ENCODE measurements at places on chromosomes 7 and 10. TPM values are rescaled to one million over a fixed set of nuclear protein-coding genes. Genes with fewer than 3 reads are reported as not detected.

DNA sequence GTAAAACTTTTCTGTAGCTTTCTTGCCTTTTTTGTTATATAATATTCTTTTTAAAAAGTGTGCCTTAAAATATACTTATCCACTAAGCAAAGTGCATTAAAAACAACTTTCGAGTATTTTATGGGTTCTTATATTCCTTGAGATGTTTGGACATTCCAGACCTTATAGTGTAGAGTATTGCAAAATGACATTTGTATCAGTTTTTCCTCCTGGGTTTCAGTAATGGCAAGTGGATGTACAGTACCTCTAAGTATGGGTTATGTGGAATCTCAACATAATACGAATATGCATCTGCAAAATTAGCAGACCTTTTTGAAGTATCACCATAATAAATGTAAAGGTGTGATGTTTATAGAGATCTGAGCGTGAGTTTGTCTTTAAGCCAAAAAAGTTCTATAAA is 2.7 kb downstream of the CDK13 start:
- DNase-seq = no peak

The ADRB1 gene
- 1.0 TPM for total RNA-seq

DNA sequence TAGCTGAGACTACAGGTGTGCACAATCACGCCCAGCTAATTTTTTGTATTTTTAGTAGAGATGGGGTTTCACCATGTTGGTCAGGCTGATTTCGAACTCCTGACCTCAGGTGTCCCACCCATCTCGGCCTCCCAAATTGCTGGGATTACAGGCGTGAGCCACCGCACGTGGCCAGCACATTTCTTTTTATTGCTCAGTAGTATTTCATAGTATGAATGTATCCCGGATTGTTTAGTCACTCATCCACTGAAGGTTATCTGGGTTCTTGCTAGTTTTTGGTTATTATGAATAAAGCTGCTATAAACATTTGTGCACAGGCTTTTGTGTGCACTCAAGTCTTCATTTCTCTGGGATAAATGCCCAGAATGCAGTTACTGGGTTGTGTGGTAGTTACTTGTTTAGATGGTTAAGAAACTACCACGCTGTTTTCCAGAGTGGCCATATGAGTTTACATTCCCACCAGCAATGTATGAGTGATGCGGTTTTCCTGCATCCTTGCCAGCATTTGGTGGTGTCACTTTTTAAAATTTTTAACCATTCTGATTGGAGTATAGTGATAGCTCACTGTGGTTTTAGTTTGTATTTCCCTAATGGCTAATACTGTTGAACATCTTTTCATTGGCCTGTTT is 275.8 kb upstream of the LYZL1 start:
- no peak for DNase-seq

The C10orf120 gene
- total RNA-seq = not detected

GRCh38 chr7:2808891-2809665 is 35.0 kb downstream of the GNA12 start:
- DNase-seq = no peak

The CYP3A7 gene
- total RNA-seq = not detected

DNA sequence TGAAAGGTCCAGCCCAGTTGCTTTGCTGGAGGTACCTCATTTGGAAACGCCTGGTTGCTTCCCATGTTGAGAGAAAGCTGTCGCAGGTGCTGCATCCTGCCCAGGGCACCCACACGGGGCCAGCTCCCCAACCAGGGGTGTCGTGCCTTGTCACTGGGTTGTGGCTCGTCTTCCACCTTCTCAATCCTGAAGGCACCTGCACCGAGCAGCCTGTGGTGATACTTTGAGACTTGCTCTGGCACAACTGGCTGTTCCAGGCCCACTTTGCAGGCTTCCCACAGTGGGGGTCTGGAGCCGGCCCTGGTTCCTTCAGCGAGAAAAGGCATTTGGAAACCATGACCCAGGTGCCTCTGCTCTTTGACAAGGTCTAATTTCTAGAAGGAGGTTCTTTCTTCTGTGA is 197.3 kb upstream of the PPP2R2D start:
- no peak for DNase-seq

- DNase-seq = no peak
Observed at GRCh38 chr10:970311-971149, 17.7 kb upstream of the GTPBP4 start.
